Right cardiac atrium (tissue), 5 donors: ENCODE measurements at places on chromosomes 5 and 9. TPM values are rescaled to one million over a fixed set of nuclear protein-coding genes. Genes with fewer than 3 reads are reported as not detected.

GRM6 gene
- total RNA-seq, result not detected

BHMT2 gene
- 40.3 TPM for total RNA-seq

CENPK gene
- 0.28 TPM for total RNA-seq

CCNI2 gene
- 0.09 TPM for total RNA-seq

PPP3R2 gene
- total RNA-seq, result not detected

TMOD1 gene
- total RNA-seq, result 219 TPM

TAF11L5 gene
- total RNA-seq, result not detected
